ENCODE measurements at places on chromosomes 4 and X.

GRCh38 chr4:181698221-181698620 lies 545.0 kb upstream of the TENM3 start:
- DNase-seq = no peak

DNA sequence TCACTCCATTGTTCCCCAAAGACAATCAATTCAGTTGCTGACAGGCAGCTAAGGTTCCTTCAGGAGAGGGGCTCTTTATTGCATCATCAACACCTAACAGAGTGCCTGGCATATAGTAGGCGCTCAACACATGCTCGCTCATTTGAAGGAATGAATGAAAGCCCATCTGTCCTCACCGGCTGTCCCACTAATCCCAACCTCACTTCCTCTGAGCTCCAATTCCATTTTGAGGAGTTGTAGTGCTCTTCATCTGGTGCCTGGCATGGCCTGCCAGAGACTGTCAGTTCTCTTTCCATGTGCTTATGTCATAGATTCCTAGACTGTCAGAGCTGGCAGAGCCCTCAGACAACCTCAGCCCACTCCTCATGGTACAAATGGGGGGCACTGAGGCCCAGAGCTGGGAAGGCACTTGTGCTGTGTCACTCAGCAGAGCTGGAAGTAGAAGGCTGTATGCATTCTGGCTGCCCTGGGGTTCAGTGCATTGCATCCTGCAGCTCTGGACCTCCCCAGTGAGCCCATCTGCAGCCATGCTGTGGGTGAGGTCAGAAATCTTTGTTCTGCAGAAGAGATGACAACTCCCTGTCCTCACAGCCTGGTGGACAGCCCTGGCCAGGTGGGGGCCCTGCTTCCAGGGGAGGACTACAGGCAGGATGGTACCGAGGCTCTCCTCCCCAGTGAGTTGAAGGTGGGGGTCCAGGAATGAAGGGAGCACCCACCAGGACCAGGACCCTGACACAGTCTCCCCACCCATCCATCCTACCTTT lies 134.9 kb upstream of the PJA1 start:
- DNase-seq = no peak

DNA sequence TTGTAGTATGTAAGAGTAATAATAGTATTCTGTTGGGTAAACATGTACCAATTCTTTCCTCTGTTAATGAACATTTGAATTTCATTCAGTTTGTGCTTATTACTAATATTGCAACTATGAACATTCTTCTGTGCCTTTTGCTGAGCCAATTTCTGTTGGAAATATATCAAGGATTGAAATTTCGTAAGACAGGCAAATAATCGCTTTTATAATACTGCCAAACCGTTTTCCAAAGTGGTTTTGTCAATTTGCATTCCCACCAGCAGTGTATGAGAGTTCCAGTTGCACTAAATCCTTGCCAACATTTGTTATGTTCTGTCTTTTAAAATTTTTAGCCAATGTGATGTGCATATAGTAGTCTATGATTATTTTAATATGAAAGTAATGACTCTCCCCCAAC lies 38.6 kb downstream of the MAGEB17 start:
- DNase-seq = no peak

DNA sequence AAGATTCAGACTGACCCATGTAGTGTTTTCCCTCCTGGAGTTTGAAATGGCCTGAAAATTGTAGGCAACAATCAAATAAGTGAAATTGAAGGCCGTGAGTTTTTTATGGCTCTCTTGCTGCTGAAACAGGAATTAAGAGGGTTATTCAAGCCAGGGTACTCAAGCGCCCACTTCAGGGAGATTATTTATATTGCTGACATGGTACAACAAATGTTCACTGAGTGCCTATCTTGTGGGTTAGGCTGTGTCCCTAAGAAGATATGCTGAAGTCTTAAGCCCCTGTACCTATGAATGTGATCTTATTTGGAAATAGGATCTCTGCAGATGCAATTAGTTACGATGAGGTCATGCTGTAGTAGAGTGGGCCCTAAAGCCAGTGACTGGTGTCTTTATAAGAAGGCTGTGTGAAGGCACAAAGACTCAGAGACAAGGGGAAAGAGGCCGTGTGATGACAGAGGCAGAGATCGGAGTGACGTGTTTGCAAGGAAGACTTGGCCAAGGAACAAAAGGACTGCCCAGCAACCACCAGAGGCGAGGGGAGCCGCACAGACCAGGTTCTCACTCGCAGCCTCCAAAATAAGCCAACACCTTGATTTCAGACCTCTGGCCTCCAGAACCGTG lies 72.9 kb downstream of the MED28 start:
- no peak for DNase-seq

DNA sequence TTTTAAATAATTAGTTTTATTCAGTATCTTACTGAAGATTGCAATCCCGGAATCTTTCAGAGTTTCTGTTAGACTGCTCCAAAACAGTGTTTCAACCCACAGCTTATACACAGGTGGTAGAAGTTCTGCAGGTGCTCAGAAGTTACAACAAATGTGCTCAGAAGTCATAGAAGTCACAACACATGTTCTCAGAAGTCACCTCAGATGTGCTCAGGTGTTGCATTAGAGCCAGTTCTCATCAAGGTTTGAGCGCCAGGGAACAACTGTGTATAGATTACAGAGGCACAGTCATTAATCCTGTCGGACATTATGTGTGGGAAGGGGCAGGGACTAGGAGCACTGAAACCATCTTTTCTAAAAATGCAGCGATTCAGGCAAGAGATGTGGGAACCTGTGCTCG lies 124.5 kb downstream of the ARSF start:
- no peak for DNase-seq

DNA sequence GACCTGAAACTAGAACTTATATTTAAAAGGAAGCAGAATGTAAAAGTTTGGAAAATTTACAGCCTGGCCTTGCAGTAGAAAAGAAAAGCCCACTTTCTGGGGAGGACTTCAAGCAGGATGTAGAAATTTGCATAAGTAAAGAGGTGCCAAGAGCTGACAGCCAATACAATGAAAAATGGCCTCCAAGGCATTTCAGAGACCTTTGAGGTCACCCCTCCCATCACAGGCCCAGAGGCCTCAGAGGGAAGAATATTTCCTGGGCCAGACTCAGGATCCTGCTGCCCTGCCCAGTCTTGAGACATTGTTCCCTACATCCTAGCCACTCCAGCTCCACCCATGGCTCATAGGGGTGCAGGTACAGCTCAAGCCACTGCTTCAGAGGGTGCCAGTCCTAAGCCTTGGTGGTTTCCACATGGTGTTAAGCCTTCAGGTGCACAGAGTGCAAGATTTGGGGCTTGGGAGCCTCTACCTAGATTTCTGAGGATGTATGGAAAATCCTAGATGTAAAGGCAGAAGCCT lies 518.9 kb upstream of the INTU start:
- no peak for DNase-seq

GRCh38 chr4:17811078-17811603 lies 362 bp downstream of the NCAPG start:
- no peak for DNase-seq

GRCh38 chr4:168357941-168358340 lies 39.4 kb upstream of the DDX60 start:
- DNase-seq = no peak

DNA sequence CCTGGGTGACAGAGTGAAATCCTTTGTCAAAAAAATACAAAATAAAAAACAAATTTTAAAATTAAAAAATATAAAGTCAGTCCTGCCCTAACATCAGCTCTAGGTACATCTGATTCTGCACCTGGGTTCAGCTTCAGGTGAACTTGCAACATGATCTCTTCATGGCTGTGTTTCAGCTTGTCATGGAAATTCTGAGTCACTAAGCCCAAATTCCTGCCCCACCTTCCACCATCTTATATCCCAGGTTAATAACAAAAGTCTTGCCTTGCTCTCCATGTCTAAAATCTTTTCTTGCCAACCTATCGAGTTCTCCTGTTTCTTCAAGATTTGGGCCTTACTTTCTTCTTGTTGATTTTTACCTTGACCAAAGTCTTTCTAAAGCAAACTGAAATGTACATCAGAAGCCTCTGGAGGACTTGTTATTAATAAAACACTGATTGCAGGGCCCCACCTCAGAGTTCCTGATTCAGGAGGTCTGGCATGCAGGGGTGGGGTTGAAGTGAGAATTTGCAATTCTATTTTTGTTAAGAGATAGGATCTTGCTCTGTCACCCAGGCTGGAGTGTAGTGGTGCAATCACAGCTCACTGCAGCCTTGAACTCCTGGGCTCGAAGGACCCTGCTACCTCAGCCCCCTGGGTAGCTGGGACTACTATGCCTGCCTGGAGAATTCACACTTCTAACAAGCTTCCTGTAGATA lies 125.8 kb upstream of the VCX3A start:
- DNase-seq = no peak

GRCh38 chr4:42965326-42965725 lies 72.8 kb downstream of the GRXCR1 start:
- no peak for DNase-seq

All from effector CD4-positive, alpha-beta T cell (primary cell).